ENCODE measurements at places on chromosomes 11 and 22.
A peak's percentile ranks its signal among the peaks of the same experiment; 100 is the strongest.

DNA sequence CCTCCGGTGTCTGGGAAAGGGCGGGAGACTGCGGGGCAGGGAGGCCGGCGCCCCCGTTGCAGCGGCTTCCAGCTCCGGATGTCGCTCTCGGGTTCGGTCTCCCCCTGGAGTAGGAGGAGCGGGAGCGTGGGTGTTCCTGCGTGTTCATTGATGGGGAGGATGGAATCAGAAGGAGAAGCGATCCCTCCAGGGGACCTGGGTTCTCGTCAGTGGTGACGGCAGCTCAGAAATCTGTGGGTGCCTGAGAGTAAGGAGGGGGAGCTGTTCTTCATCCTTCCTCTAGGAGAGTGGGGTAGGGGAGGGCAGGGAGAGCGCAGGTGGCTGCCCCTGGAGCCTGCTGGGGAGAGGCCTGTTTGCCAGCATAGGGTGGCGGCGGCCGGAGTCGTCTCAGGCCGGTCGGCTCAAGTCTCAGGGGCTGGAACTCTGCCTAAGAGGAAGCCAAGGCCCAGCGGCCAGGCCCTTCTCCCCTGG lies 1.1 kb downstream of the UBASH3B start:
- DNase-seq = peak; percentile 68

GRCh38 chr22:22714600-22715335 lies 70.4 kb downstream of the GGTLC2 start:
- no peak for DNase-seq

DNA sequence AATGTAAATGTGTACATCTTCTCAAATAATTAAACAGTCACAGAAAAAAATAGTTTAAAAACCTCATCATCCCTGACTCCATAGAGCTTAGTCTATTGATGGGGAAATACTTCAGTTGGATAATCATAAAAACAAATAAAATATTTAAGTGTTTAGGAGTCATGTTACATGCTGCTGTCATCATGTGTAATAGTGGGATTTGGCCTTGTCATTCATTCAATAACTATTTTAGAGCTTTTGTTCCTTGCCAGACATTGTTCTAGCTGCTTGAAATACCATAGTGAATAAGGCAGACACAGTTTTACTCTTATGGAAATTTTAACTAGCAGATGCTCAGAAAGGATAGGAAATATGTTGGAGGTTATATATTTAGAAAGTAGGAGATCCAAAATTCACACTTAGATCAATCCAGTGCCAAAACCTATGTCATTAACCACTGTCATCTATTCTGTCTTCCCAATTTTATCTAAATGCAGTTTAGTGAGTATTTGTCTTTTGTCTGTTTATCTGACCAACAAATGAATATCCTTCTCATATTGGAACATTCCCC lies 324.7 kb downstream of the CASP12 start:
- no peak for DNase-seq

GRCh38 chr22:41447435-41448188 lies 1.0 kb upstream of the TOB2 start:
- peak; percentile 89 for DNase-seq

- no peak for DNase-seq
Observed at GRCh38 chr11:78384231-78384630, 33.4 kb downstream of the GAB2 start.

- no peak for DNase-seq
Observed at GRCh38 chr11:134792044-134792443, 380.0 kb upstream of the B3GAT1 start.

DNA sequence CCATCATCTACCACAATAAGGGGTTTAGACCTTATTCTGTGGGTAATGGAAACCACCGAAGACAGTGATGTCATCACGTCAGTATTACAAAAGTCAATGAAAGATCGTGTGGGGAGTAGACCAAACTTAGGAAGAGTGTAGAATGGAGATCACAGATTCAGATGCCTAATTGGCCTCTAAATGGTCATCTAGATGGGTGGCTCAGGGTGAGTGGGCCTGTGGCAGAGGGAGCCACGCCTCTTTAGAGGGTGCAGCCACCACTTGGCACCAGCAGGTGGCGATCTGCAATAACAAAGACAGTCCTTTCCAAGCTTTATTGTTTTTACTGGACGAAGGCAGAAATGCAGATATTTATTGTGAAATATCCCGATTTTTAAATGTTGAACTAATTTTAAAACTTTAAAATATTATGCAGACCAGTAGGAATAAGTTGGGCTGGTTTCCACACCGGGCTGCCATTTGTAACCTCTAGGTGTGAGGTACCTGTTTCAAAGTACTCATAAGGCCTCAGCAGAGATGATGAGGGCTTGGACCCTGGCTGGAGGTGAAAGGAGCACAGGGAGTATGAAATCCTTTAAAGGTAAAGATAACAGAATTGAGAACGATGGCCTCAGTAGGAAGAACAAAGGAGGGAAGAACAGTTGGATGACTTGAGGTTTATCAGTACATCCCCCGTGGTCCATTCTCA lies 222.0 kb downstream of the DBX1 start:
- no peak for DNase-seq

DNA sequence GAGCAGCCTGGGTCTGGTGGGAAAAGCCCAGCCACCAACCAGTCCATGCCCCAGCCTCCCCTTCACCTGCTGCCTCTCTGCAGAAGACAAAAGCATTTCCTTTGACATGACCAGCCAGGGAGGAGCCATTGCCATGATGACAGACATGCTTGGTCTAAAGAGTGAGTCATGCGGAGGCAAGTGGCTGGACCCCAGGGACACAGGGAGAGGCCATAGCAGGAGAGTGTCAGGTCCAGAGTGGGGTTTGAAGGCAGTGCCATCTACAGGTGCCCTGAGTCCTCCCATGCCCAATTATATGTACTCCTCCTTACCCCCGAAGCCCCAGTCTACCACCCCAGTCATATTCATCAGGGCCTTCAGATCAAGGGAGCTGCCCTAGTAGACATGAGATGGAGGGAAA lies 67.4 kb downstream of the SCN3B start:
- no peak for DNase-seq
